ENCODE measurements at places on chromosomes 3 and 15.

- no peak for DNase-seq
These were observed 21.9 kb downstream of the MEGF11 start for GRCh38 chr15:66231394-66232266.

DNA sequence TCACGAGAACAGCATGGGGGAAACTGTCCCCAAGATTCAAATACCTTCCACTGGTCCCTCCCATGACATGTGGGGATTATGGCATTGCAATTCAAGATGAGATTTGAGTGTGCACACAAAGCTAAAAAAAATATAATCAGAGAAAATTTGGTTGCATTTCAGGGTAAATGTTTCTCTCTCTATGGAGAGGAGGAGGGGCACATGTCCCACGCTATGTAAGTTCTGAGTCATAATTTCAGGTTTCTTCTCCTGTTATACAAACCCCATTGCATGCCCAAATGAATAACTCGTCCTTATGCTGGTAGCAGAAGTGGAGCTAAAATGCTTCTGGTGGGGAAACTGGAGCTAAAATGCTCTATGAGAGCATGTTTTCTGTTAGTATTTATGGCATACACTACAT is 209.7 kb upstream of the DCBLD2 start:
- DNase-seq: no peak

DNA sequence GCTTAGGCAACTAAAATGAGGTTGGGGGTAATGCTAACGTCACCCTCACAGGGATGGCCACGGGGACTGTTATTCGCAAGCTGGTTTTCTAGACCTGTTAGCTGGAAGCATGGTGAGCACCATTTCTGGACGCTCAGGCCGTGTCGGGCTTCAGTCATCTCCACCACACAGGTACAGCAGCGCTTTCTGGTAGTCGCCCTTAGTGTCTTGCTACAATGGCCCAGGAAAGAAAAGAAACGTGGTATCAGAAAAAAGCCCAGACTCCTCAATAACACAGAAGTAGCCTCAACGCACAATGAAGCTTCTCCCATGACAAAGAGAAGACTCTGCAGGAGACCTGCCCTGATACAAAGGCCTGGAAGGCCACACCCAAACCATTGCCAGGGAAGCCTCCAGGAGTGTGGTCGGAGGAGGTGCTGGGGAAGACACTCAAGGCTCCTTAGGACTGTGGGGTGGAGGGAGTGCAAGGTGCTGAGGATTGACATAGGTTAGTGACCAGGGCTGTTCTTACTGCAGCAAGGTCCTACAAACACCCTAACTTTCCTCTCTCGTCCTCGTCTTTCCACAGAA is 50.2 kb downstream of the ANXA2 start:
- DNase-seq: no peak

DNA sequence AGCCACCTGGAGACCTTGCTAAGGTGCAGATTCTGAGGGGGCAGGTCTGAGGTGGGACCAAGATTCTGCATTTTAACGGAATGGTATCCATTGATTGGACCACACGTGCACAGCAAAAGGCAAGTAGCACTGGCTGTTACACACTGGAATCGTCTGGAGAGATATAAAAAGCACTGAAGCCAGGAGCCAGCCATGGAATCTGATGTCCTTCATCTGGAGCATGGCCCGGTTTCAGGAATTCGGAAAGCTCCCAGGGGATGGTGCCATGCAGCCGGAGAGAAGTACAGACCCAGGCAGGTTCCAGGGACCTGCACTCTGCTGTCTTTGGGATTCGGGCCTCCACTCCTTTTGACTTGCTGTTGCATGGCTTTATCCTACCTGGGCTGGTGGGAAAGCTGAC is 28.8 kb upstream of the PRR20G start:
- no peak for DNase-seq

DNA sequence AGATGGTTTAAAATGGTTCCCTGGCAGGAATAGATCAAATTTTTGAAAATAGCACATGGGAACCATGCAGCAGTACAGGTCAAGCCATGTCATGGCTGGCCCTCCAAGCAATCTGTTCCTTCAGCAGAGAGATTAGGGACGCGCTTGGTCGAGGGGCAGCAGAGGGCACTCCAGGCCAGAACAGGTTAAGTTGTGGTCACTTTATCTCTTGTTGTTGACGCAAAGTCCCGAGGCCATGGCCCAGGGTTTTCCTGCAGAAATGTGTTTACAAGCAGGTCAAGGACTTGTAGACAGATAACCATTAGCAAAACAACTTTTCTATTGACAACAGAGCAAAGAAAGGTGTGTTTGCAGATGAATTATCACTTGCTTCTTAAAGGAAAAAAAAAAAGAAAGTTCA is 570.0 kb upstream of the NR2F2 start:
- no peak for DNase-seq

- DNase-seq: no peak
These were observed 324.6 kb upstream of the PROK2 start for GRCh38 chr3:72109327-72110259.

DNA sequence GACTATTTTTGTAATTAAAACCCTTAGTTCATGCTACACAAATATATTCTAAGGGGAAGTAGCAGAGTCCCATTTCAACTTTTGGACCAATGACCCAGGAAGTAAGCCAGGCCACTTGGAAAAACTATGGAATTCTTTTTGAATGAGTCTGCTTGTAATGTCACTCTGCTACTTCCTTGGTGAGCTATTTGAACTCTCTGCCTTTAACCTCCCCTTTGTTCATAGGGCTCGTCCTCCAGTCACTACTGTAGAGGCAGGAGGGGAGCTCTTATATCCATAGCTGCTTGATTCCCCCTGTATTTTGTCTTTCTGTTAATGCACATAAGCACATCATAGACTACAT is 119.6 kb downstream of the UACA start:
- DNase-seq: no peak

GRCh38 chr3:131630097-131630496 is 127.3 kb upstream of the MRPL3 start:
- no peak for DNase-seq

- peak; percentile 67 for DNase-seq
These were observed 8.0 kb upstream of the CCDC13 start for GRCh38 chr3:42780892-42781700.

- no peak for DNase-seq
These were observed 71.1 kb upstream of the DLG1 start for GRCh38 chr3:197369545-197369944.

Measured in SHP77 (cell line).